M059J (cell line): ENCODE measurements at places on chromosomes 12 and 14.
A peak's percentile ranks its signal among the peaks of the same experiment; 100 is the strongest.

DNA sequence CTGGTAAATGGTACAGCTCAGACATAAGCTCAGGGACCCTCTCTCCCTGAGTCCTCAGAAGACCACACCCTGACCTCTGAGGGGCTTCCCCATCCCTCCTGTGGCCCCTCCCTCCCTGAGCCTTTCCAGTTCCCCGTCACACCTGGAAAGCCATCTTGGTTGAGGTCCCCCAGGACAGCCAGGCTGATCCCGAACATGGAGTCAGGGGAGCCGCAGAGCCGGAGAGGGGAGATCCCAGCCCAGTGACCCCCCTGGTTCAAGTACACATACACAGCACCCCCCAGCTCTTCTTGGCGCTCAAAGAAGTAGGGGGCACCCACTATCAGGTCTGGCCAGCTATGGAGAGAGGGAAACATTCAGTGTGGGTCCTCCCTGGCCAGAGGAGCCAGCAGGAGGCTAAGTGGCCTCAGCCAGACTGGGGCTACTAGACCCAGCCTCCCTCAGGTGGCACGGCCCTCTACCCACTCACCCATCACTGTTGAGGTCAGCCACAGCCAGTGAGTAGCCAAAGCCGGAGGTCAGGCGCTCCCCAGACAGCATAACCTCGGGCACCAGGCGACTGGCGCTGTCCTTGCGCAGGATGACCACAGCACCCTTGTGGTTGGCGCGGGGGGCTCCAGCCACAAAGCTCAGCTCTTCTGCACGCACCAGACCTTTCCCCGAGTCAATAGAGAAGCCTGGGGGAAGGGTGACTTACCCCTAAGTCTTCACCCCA is 9.3 kb downstream of the ITGA7 start:
- no peak for DNase-seq

- DNase-seq = no peak
Observed at GRCh38 chr14:61197416-61197815, 83.7 kb downstream of the TMEM30B start.

- no peak for DNase-seq
Observed at GRCh38 chr14:72818998-72819397, 74.9 kb downstream of the DPF3 start.

GRCh38 chr12:94336211-94336925 is 123.3 kb downstream of the CEP83 start:
- no peak for DNase-seq

- no peak for DNase-seq
Observed at GRCh38 chr14:47322751-47323150, 352.7 kb downstream of the MDGA2 start.

- no peak for DNase-seq
Observed at GRCh38 chr14:90564496-90564895, 167.7 kb downstream of the CALM1 start.

DNA sequence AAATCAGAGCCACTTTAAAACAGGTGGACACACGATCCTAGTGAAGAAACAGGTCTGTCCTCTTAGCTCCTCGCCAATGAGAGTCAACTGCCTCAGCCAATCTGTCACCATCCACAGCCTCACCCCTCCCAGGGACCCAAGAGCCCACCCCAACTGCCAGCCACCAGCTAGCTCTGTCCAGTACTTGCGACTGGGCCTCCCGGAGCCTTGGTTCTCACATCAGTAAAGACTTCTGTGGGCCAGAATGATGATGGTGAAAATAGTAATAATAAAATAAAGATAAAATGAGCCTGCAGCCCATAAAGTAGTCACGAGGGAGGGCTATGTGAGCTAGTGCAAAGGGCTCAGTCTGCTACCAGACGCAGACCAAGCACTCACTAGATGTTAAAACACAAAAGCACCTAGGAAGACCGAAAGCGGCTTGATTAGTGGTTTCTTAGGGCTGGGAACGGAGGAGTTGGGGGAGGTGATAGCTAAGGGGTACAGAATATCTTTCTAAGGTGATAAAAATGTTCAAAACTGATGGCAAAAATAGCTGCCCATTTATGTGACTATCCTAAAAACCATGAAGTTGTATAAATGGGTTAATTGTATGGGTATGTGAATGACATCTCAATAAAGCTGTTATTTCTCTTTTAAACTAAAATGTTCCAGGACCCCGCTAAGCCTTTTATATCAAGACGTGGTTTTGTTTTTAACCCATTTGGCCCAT is 39.8 kb downstream of the ACTN1 start:
- DNase-seq = no peak

GRCh38 chr12:98754095-98754494 is 109.0 kb downstream of the APAF1 start:
- peak; percentile 88 for DNase-seq

- DNase-seq = no peak
Observed at GRCh38 chr12:19462406-19462805, 23.1 kb downstream of the AEBP2 start.

DNA sequence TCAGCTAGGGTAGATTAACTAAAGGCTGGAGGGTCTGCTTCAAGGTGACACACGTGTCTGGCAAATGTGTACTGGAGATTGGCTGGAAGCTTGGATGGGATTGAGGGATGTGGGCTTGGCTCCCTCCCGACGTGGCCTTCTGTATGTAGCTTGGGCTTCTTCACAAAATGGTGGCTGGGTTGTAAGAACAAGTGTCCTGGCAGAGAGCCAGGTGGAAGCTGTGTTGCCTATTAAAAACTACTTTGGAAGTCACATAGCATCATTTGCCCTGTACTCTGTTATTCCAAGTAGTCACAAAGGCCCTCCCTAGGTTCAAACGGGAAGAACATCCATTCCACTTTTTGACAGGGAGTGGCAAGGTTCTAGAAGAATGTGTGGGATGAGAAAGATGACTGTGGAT is 174.1 kb upstream of the PRICKLE1 start:
- DNase-seq = no peak

GRCh38 chr12:95339086-95339788 is 121.6 kb downstream of the VEZT start:
- peak; percentile 54 for DNase-seq

DNA sequence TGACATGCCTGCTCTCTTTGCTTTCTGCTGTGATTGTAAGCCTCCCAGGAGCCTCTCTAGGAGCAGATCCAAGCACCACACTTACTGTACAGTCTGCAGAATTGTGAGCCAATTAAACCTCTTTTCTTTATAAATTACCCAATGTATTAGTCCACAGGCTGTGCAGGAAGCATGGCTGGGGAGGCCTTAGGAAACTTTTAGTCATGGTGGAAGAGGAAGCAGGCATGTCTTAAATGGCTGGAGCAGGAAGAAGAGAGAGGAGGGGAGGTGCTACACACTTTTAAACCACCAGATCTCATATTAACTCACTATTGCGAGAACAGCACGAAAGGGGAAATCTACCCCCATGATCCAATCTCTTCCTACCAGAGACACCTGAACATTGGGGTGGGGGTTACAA is 108.9 kb downstream of the DERA start:
- no peak for DNase-seq

DNA sequence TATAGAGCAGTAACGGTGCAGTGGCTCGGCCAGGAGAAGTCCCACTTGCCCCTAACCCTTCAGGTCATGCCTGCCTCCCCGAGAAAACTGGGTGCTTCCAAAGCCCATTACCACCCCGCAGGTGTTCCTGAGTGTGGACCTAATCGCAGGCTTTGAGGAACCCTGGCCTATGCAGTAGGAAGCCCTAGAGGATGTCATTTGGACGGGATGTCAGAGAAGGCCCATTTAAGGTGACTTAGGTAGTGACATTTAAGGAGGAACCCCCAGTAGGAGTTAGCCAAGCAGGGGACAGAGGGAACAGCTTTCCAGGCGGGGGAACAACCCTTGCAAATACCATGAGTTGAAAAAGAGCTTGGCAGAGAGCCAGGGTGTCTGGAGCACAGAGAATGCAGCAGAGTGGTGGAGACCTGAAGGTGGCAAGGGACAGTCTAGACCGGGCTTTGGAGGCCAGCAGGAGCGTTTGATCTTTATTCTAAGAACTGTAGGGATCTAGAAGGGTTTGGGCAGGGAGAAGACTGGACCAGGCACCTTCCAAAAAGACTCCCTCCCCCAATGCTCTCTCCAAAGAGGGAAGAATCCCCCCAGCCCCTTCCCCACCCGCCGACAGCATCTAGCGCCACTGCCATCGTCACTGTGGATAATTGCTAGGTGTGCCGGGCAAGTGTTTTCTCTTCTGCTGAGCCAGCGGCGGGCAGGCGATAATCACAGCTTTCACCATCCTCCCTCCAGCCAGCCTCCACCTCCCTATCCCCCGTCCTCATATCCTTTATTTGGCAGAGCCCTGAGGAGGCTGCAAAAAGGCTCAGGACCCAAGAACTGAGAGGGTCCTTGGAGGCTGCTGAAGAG is 33.3 kb upstream of the BEGAIN start:
- DNase-seq = no peak
